ENCODE measurements at places on chromosomes 3 and 15.

GRCh38 chr3:158420654-158421396, 150.2 kb upstream of the MLF1 start:
- no peak for DNase-seq

DNA sequence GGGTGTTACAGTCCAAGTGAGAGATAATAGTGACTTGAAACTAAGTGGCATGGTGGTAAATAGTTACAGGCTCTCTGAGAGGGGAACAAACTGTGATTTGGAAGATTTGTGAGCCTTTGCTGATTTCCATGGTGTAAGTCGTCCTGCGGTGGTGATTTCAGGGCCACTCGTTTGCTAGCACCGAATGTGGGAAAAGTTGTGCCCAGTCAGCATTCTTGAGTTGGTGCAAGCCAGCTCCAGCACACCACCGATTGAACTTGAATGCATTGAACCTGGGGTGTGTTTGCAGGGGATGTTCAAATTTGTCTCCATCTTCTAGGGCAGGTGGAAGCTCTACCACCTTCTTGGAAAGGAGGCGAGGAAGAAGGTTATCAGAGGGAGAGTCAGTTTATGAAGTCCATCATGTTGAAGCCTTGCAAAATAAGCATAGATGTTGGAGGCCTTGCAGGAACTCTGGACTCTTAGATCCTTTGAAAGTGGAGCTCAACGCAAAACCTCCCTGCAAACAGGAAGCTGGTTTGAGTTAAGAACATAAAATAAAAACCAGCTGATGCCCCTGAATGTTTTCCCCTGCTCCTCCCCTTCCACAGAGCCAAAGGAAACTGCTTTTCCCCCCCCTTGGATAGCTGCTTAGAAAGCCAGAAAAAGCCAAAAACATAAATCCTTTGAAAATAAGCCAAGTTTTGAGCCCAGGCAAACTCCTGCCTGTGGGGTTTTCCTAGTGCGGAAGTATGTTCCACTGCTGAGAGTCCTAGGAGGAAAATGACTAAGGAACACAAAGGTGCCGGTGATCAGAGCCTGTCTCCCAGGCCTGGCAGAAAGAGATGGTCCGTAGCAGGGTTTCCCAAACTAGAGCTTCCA, 21.9 kb downstream of the MAPKBP1 start:
- DNase-seq: no peak

DNA sequence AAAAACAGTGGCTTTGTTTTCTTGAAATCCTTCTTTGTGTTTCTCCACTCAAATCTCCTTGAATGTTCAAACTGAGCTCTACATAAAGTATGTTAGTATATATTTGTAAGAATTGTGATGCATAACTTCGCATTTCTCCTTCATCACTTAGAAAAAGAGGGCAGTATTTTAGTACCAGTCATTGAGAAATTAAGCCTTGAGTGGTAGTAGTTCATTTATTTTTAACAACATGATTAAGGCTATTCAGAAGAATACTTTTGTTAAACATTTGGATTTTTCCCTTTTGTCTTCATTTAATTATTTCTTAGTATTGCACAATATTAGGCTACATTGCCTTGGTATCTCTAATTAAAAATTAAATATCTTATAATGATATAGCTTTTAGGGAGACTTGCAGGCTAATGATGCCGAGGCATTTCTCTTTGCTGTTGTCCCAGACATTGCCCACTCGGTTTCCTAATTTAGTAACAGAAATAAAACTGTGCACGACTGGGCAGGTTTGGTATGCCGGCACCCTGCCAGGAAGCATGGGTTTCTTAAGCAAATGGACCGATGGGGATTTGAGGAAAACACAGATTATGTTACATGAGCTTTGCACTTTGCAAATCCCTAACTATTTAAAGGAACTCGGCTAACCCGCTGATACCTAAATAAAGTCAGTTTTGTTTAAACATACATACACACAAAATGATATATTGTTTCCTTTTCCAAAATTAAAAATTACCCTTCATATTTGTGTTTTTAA, 54.7 kb downstream of the LRRC28 start:
- DNase-seq: no peak

GRCh38 chr3:183435661-183436060, 7.2 kb upstream of the MCF2L2 start:
- peak; percentile 50 for DNase-seq

- no peak for DNase-seq
Observed at GRCh38 chr3:177065285-177066033, 131.8 kb downstream of the TBL1XR1 start.

DNA sequence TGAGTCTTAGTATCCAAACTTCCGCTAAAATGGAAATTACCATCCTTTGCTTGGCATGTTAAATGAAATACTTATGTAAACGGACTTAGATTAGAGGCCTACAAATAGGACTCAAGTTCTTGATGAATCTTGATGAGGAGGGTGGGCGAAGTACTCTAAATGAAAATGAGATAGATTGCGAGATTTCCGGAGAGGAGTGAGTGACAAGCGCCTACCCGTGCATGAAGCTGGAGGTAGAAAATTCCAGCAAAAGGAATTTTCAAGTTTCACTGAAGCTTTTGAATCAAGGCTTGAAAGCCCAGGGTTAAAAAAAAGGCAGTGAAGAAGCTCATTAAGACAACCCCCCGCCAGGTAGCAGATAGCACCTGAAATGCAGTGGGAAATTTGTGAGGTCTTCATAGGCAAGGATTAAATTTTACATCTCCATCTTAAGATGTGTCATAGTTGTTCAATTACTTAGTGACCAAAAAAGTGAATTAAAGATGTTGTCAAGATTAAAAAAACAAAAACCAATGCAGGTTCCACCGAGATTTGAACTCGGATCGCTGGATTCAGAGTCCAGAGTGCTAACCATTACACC, 655 bp upstream of the RAB11A start:
- no peak for DNase-seq

DNA sequence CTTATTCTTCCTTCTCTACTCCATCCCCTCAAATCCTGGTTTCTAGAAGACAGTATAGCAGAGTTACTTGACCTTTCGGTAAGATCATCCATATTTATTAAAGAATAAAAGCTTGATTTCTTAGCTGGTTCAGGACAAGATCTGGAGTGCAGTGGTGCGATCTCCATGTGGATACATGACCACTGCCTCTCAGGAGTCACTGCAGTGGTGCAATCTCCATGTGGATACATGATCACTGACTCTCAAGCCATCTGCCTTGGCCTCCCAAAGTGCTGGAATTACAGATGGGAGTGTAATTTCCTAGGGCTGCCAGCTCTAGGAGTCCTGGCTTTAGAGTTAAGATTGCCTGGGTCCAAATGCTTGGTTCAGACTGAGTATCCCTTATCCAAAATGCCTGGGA, 16.5 kb downstream of the LARP6 start:
- no peak for DNase-seq

GRCh38 chr15:77696871-77697270, 64.2 kb upstream of the LINGO1 start:
- DNase-seq: no peak

- no peak for DNase-seq
Observed at GRCh38 chr3:120311863-120312794, 27.1 kb upstream of the GPR156 start.

- no peak for DNase-seq
Observed at GRCh38 chr3:68874551-68875348, 57.6 kb downstream of the TAFA4 start.

- DNase-seq: no peak
Observed at GRCh38 chr15:38202361-38202760, 50.3 kb upstream of the SPRED1 start.

DNA sequence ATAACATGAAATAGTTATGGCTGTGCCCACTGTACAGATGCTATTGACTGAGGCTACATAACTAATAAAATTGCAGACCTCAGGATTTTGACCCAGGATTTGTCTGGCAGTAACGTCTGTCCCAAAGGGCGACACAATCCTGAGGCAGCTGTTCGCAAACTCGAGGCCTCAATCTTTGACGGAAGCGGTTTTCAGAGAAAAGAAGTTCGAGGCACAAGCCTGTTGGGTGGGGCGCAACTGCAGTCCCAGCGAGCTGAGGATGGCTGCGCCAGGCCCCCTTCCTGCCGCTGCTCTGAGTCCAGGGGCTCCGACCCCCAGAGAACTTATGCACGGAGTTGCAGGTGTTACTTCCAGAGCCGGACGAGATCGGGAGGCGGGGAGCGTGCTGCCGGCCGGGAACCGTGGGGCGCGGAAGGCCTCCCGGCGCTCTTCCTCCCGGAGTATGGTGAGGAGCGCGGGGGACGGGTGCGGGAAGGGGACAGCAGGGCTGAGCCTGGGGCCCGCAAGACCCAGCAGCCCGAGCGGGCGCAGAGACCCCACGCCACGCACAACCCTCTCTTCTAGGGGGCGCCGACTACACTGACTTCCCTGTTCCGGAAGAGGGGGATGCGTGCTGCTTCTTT, at the start of gene PARP15:
TSS of gene PARP15 (plus strand) at position 242 of the 623 bp plus-strand sequence. CDS start at position 260, 18 bp downstream.
- DNase-seq: no peak

- DNase-seq: no peak
Observed at GRCh38 chr15:74209560-74209958, 7.0 kb upstream of the STRA6 start.

DNA sequence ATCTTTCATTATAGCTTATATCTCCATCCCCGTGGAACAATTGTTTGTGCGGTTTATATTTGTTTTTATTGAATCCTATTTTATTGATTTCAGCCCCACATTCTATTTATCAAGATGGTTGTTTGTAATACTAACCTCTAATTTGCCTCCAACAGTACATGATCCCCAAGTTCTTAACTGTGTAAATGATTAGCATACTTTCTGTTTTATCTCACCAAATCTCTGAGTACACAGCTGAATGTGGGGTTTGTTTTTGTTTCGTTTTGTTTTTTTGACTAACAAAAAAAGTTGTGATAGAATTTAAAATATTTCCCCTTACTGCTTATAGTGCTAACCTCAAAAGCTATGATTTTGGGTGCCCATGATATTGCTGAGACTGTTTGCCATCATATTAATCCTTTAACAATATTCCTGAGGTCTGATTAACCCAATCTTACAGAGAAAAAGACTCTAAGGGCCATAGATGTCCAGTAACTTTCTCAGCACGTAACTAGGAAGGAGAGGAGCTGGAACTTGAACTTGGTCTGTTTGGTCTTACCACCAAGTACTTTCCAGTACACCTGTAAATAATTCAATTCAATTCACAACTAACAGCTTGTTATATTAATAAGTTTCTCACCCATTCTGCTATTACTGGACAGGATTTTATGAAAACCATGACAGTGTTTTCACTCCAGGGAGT, 789.8 kb downstream of the TUSC7 start:
- no peak for DNase-seq

GRCh38 chr15:51909584-51909983, 62.0 kb downstream of the LEO1 start:
- no peak for DNase-seq

GRCh38 chr3:182947888-182948287, 32.5 kb downstream of the DCUN1D1 start:
- peak; percentile 60 for DNase-seq

DNA sequence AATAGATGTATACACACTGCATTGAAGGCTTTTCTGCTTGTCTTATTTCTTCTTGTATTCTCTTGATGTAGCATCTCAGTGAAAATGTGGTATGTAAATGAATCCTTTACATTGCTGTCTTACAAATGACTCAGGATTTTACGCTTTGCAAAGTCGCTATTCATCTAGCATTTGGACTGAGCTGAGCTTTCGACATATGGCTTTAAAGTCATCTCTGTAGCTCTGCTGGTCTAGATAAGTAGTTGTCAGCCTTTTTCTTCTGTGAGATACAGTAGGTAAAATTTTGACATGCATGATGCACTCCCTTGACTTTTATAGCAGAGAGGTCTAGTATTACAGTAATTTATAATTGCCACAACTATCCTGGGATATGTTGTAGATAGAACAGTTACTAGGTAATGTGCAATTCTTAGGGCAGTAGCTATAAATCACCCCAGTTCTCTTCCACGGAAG, 16.8 kb downstream of the MEF2A start:
- no peak for DNase-seq

DNA sequence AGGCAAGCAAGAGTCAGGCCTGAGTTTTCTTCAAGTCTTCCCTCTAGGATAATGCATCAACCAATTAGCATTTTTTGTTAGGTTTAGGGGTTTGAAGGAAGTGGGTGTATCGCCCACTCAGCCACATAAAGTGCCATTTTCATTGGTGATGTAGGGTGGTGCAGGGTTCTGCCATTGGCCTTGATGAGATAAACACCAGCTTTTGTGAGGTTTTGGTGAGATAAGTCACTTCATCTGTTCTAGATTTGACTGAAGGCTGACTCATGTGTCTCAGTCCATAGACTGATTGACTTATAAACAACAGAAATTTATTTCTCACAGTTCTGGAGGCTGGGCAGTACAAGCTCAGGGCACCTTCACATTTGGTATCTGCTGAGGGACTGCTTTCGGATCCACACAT, 84.5 kb upstream of the C3orf80 start:
- DNase-seq: no peak

DNA sequence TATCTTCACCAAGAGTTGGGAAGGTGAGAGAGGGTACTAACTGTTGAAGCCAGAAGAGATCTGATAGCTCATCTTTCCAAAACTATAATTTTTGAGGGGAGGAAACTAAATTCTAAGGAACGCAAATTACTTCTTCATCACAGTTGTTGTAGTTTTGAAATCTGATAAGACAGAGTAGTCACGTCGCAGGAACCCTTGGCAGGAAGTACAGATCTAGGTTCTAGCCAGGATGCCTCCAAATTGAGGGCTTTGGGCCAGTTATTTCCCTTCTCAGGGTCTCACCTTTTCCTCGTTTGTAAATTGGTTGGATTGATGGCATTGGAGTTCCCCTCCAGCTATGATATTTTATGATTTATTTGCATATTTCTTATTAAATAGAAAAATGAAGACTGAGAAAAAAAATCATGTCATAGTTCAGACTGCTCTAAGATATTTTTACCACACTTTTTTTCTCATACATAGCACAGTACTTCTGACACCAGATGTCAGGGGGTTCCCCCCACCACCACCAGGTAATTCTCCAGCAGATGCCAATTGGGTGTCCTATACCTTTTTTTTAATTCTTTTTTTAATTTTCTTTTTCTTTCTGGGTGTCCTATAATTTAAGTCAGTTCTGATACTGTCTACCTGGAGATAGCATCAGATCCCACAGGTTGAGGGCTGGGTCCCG, 32.3 kb upstream of the APH1B start:
- DNase-seq: no peak

DNA sequence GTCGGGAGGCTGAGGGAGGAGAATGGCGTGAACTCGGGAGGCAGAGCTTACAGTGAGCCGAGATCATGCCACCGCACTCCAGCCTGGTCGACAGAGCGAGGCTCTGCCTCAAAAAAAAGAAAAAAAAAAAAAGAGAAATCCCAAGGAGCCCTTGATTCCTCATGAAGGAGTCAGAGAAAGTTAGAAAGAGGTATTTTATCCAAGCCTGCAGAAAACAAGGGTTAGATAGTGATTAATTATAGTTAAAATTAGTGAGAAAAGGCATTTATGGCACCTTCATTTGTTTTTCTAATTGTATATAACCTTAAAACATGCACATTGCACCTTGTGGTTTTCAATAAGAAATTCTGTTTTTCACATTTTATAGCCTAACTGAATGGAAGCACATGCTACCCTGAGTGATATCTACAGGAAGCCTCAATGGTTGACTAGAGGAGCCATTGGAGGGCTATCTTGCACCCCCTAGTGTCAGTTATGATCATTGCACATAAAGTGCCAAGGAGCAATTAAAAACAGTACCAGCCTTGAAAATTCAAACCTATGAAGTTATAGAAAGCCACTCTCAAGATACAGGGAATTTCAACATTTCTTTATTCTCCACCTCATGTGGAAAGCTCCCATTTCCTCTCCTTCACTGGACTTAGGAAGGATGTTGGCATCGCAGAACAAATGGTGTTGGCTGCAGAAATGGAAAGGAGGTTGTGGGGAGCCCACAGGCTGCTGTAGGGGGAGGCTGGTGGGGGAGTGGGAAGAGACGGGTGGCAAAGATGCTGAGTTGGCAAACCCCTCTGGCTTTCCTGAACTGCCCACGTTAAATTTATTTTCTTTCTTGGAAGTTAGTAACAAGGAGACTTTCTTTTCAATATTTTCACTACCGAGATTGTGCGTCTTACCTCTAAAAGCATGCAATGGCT, 48.5 kb downstream of the ITGA11 start:
- DNase-seq: peak; percentile 89
